ENCODE measurements at places on chromosomes 13 and 19.

GRCh38 chr13:108833531-108833930 is 204.1 kb downstream of the MYO16 start:
- DNase-seq, result no peak

- no peak for DNase-seq
Measured at GRCh38 chr19:5827342-5827890, 12.1 kb downstream of the FUT6 start.

- no peak for DNase-seq
Measured at GRCh38 chr13:35477386-35477946, 977 bp upstream of the MAB21L1 start.

DNA sequence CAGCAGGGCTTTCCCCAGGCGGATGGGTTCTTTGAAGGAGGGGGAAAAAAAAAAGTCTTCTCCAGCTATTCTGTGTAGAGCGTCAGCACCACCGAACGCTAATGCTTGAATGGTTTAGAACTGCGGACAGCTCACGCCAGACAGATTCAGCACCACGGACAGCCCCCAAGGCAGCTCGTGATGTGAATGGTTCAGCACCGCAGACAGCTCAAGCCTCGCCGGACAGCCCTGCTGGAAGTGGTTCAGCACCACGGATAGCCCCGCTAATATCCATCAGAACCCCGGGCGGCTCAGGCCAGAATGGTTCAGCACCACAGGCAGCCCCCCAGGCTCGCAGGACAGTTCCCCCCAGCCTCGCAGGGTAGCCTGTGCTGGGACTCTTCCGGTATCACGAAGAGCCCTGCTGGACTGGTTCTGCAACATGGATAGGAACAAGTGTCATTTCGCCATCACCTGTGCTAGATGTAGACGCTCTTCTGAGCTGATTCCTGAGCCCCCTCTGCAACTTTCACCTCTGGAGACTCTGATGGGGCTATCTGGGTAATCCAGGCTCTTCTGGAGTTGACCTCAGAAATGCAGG is 4.9 kb upstream of the SMIM17 start:
- peak; percentile 28 for DNase-seq

DNA sequence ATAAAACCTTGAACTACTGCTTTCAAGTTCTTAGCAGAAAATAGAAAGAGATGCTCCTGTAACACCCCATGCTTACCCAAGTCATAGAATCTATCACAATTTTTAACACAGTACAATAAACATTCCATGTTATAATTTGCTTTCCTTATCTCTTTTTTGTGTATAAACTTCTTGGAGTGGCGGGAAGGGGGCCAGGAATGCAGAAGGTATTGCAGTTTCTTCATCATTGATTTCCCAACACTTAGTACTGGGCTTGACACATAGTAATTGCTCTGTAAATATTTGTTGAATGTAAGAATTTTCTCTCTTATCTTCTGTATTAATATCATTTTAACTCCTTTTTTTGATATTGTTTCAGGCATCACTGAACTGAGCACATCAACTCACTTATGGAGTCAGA is 535.8 kb downstream of the KCTD12 start:
- DNase-seq, result no peak

GRCh38 chr13:105936816-105937215 is 598.6 kb downstream of the EFNB2 start:
- DNase-seq, result no peak

- peak; percentile 38 for DNase-seq
Measured at GRCh38 chr19:35828692-35829301, 16.2 kb upstream of the PRODH2 start.

DNA sequence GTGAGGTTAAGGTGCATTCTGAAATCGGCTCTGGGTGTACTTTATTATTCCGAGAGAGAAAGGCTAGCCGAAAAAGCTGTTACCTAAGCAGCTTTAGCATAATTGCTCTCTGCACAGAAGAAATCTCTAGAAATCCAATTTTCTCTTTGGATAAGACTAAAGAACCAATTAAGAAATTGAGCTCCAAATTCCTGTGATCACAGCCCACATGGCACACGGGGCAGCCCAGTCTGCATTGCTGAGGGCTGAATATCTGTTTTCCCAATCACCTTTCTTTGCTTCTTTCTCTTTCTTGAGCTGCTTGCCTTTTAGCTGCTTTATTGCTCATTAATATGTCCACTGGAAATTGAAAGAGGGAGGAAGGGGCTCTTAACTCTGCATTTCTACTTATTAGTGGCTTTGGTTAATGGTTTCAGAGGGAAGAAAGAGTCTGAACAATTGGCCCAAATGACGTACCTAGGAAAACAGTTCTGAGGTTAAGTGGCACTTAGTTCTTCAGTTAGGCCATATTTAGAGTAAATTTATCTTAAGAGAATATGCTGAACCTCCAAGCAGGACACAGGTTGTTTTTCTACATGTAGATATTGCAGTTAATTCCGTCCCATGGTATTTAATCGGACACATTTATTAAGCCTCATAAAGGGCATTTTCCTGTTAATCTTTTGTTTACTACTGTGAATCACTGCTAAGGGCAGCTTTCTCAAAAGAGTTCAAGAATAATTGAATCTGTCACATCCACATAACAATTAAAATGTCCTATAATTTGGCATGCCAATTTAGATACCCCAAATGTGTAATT is 265.7 kb downstream of the ABCC4 start:
- no peak for DNase-seq

Data from germinal center (tissue), 1 donor.